ENCODE measurements at places on chromosomes 6 and 20. TPM values are rescaled to one million over a fixed set of nuclear protein-coding genes. Genes with fewer than 3 reads are reported as not detected.

PLEKHG1 gene
- 7.3 TPM for total RNA-seq

MLN gene
- total RNA-seq = not detected

CLDN20 gene
- total RNA-seq = not detected

DNA sequence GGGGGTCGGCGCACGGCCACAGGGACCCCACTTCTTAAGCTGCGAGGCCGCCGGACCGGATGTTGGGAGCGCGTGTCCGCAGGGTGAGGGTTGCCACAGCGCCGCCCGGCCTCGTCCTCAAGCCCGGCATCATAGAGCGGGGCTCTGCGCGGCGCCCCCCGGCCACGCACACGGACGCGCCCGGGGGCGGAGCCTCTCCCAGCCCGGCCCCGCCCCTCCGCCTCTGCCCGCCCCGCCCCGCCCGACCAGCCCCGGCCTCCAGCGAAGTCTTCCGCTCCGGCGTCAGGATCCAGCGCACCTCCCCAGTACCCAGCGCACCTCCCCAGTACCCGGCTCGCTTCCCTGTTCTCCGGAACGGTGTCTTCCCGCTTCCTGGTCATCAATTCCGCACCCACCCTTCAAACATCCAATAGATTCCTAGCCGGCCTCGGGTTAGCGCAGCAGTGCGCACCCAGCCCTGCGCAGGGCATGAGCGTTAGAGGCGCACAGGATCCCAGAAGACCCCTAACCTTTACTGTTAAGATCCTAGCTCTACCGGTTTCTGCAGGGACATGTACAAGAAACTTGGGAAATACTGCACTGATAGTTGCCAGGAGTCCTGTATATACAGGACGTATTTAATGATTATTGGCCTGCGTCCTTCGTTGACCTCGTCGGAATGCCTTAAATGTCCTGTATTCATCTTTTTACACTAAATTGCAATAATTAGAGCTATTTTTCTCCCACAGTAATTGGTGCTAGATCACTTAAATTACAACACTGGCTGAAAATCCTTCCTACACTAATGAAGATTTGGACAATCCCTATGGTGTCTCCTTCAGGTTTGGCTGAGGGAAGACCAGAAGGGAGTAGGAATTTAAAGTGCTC, 535 bp upstream of the DNAAF9 start:
- no peaks in the 10 kb centered on the region for H3K36me3 ChIP-seq
- peaks cover 9% of the 10 kb centered on the region for H3K27me3 ChIP-seq
- peak; percentile 87 for DNase-seq
- peaks cover 6% of the 10 kb centered on the region for H3K4me1 ChIP-seq

PPP1R14C gene
- total RNA-seq = 4.1 TPM

- DNase-seq = peak; percentile 86
- peaks cover 10% of the 10 kb centered on the region for H3K4me1 ChIP-seq
- peaks cover 24% of the 10 kb centered on the region for H3K27me3 ChIP-seq
- H3K27ac ChIP-seq = no peak overlapping the region
Observed at GRCh38 chr6:41367700-41368099, 32.3 kb downstream of the NCR2 start.

DNA sequence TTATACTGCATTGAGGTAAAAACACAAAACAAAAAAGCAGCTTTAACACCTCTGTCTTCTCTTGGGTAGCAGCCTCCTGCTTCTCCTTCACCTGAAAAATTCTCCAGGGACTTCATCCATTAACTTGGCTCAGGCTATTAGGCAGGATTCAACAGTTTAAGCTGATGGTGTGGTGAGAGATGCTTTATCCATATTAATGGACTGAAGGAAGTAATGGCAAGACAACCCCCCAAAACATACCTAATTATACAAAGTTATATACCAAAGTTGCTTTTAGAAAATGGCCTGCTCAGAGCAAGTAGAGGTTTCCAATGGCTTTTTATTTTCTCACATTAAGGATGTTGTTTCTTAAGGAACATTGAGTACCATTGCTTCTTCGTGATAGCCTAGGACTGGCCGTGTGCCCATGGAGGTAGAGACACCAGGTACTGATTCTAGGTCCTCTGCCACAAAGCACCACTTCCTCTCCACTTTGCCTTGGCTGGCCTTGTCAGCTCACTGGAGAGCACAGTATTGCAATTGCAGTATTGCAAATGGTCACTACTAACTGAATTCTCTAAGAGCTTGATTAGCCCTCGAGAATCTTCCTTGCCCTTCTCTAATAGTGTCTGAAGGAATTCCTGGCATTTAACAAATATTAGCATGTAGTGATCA, 7.3 kb downstream of the EDN1 start:
- H3K27ac ChIP-seq = no peak overlapping the region
- no peaks in the 10 kb centered on the region for H3K36me3 ChIP-seq
- peaks cover 9% of the 10 kb centered on the region for H3K4me1 ChIP-seq

DNA sequence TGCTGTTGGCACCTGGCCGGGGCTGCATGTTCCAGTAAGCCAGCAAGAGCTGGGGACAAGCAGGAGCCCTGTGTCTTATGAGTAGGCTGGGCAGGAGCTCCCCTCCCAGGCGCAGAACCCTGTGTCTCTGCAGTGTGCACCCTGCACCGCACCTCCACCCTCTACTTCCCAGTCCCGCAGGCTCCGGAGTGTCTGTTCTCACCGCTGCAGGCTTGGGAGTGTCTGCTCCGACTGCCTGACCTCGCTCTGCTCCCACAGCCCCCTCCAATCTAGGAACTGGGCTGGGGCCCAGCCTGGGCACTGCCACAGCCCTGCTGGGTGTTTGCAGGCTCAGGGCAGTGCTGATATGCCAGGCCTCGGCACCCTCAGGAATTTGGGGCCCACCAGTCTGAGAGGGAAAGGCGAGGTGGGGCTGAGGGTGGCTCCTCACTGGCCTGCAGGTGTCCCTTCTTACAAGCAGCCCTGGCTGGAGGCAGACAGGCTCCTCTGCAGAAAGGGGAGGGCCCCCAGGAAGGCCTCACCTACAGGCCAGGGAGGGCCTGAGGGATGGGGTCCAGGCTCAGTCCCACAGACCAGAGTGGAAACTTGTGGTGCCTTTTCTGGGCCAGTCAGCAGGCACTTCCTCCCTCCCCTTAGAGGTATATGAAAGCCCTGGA, 871.6 kb upstream of the GJE1 start:
- DNase-seq = no peak
- H3K27me3 ChIP-seq = peaks cover 3% of the 10 kb centered on the region
- no peaks in the 10 kb centered on the region for H3K4me1 ChIP-seq
- H3K27ac ChIP-seq = no peak overlapping the region

GRCh38 chr6:81800666-81801065, 48.2 kb upstream of the TENT5A start:
- no peaks in the 10 kb centered on the region for H3K36me3 ChIP-seq
- H3K4me1 ChIP-seq = no peaks in the 10 kb centered on the region
- no peak overlapping the region for H3K4me3 ChIP-seq
- H3K27ac ChIP-seq = no peak overlapping the region
- H3K27me3 ChIP-seq = no peaks in the 10 kb centered on the region

GRCh38 chr20:41229259-41229658, 88.3 kb downstream of the ZHX3 start:
- DNase-seq = no peak
- H3K4me3 ChIP-seq = no peak overlapping the region
- H3K4me1 ChIP-seq = peaks cover 6% of the 10 kb centered on the region

SEC63 gene
- total RNA-seq = 311 TPM

GRCh38 chr6:169868458-169868857, 117.0 kb downstream of the ERMARD start:
- H3K4me3 ChIP-seq = no peak overlapping the region
- H3K36me3 ChIP-seq = peaks cover 5% of the 10 kb centered on the region
- H3K27ac ChIP-seq = no peak overlapping the region

GRCh38 chr6:36917541-36918193, 31.9 kb downstream of the C6orf89 start:
- no peak overlapping the region for H3K27ac ChIP-seq
- DNase-seq = no peak
- peaks cover 6% of the 10 kb centered on the region for H3K27me3 ChIP-seq
- peaks cover 4% of the 10 kb centered on the region for H3K36me3 ChIP-seq
- no peak overlapping the region for H3K4me3 ChIP-seq

ZNF334 gene
- 32.9 TPM for total RNA-seq

- DNase-seq = no peak
- H3K27ac ChIP-seq = no peak overlapping the region
- H3K27me3 ChIP-seq = peaks cover 1% of the 10 kb centered on the region
- no peaks in the 10 kb centered on the region for H3K36me3 ChIP-seq
Observed at GRCh38 chr6:14142063-14142450, 24.5 kb downstream of the CD83 start.

GRCh38 chr6:107179004-107179403, 63.7 kb upstream of the BEND3 start:
- no peaks in the 10 kb centered on the region for H3K36me3 ChIP-seq
- no peak overlapping the region for H3K27ac ChIP-seq
- no peak overlapping the region for H3K4me3 ChIP-seq
- no peak for DNase-seq
- peaks cover 2% of the 10 kb centered on the region for H3K4me1 ChIP-seq

OR2J3 gene
- not detected for total RNA-seq

HLA-G gene
- not detected for total RNA-seq

- H3K27ac ChIP-seq = no peak overlapping the region
- H3K27me3 ChIP-seq = no peaks in the 10 kb centered on the region
- H3K36me3 ChIP-seq = no peaks in the 10 kb centered on the region
- no peaks in the 10 kb centered on the region for H3K4me1 ChIP-seq
Observed at GRCh38 chr6:153580776-153581175, 449.7 kb upstream of the RGS17 start.

EYA2 gene
- total RNA-seq = 94.1 TPM

DNA sequence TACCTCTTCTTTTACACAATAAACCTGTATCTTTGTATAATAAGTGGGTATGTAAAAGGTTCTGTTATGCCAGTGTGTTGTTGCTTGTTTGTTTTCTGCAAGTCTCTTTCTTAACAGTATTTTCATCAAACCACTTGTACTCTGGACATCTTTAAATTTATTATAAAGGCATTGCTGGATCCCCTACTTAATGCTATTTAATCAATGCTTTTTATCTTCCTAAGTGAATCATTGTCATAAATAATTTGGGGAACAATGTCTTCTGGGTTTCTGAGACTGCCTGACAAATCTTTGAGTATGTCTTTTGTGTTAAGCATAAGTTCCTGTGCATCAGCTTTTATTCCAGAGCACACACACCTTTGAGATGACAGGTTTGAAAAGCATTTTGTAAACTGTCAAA, 64.7 kb downstream of the ITCH start:
- no peak overlapping the region for H3K27ac ChIP-seq
- peaks cover 4% of the 10 kb centered on the region for H3K27me3 ChIP-seq
- peaks cover 10% of the 10 kb centered on the region for H3K4me1 ChIP-seq
- DNase-seq = no peak

GRCh38 chr20:62952968-62953838, 694 bp downstream of the SLC17A9 start:
- no peak overlapping the region for H3K27ac ChIP-seq
- H3K4me3 ChIP-seq = no peak overlapping the region
- H3K4me1 ChIP-seq = peaks cover 1% of the 10 kb centered on the region
- peaks cover 12% of the 10 kb centered on the region for H3K36me3 ChIP-seq
- peaks cover 7% of the 10 kb centered on the region for H3K27me3 ChIP-seq

DNA sequence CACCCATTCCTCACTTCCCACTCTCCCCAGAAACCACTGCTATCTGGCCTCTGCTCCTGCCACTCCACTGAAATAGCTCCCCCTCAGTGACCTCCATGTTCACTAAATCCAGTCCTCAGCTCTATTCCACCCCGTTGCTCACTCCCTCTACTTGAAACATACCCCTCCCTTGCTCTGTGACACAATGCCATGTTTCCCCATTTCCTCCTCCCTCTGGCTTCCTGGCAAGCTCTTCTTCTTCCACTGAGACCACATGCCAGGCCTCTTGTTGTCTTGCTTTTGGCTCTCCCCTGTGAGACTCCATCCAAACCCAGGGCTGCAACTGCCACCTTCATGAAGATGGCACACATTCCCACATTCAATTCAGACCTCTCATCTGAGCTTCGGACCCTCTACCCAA, 13.9 kb downstream of the TMEM151B start:
- no peak overlapping the region for H3K27ac ChIP-seq
- peaks cover 10% of the 10 kb centered on the region for H3K36me3 ChIP-seq
- H3K4me1 ChIP-seq = peaks cover 11% of the 10 kb centered on the region
- peaks cover 17% of the 10 kb centered on the region for H3K27me3 ChIP-seq
- no peak for DNase-seq

GRCh38 chr20:17849901-17850683, 118.5 kb downstream of the SNX5 start:
- H3K36me3 ChIP-seq = no peaks in the 10 kb centered on the region
- DNase-seq = no peak
- no peaks in the 10 kb centered on the region for H3K27me3 ChIP-seq
- H3K4me1 ChIP-seq = peaks cover 2% of the 10 kb centered on the region

PRSS35 gene
- total RNA-seq = 26.6 TPM

DNA sequence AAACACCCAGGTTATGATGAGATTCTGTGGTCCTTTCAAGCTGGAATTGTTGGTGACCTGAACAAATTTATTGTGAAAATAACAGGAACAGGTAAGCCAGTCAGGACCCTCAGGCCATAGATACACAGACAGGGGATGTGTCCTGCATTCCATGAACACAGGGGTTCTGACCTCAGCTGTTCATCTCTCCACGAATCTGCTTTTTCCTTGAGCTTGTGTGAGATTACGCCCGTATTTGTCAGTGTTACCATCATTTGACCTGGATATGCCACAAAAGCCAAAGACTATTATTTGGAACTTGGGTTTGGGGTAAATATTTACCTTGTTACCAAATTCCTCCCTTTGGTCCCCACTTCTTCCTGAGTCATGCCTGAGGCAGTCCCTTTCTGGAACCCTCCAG, 288.9 kb downstream of the PREX1 start:
- DNase-seq = no peak
- no peak overlapping the region for H3K27ac ChIP-seq
- no peak overlapping the region for H3K4me3 ChIP-seq
- H3K27me3 ChIP-seq = peaks cover 5% of the 10 kb centered on the region
- peaks cover 7% of the 10 kb centered on the region for H3K36me3 ChIP-seq

PEDS1 gene
- total RNA-seq = 29.3 TPM

All from glutamatergic neuron (in vitro differentiated cells).